ENCODE measurements at places on chromosomes 3 and 15.

- DNase-seq, result no peak
These were observed 749.9 kb downstream of the TBL1XR1 start for GRCh38 chr3:176447369-176447768.

DNA sequence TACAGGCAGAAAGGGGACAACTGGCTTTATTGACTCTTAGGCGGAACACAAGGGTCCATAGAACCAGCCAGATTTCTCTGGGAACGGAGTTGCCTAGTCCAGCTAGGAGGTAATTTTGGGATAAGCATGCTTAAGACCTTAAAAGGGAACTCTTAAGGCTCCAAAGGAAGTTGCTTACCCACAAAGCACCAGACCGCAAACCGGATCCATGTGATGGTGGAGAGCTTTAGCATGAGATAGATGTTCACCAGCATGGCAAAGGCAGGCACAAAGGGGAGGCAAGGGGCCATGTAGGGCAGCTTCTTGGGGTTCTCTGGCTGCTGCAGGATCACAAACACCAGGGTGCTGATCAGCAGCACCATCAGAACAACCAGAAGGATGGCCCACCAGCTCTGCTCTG, 61.4 kb downstream of the CLDN11 start:
- DNase-seq, result no peak

- no peak for DNase-seq
These were observed 57.3 kb downstream of the DIPK2A start for GRCh38 chr3:144028798-144029411.

DNA sequence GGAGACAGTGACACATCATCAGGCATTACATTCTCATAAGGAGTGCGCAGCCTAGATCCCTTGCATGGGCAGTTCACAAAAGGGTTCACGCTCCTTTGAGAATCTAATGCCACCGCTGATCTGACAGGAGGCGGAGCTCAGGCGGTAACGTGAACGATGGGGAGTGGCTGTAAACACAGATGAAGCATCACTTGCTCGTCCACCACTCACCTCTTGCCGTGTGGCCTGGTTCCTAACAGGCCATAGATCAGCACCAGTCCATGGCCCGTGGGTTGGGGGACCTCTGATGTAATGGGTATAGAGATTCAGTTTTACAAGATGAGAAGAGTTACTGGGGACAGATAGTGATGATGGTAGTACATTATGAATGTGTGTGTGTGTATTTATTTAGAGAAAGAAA, 63.0 kb downstream of the FRMD5 start:
- DNase-seq, result no peak

GRCh38 chr3:134485075-134485717, 589 bp downstream of the ANAPC13 start:
- no peak for DNase-seq

GRCh38 chr3:123337948-123338619, 110.8 kb downstream of the ADCY5 start:
- DNase-seq, result no peak

DNA sequence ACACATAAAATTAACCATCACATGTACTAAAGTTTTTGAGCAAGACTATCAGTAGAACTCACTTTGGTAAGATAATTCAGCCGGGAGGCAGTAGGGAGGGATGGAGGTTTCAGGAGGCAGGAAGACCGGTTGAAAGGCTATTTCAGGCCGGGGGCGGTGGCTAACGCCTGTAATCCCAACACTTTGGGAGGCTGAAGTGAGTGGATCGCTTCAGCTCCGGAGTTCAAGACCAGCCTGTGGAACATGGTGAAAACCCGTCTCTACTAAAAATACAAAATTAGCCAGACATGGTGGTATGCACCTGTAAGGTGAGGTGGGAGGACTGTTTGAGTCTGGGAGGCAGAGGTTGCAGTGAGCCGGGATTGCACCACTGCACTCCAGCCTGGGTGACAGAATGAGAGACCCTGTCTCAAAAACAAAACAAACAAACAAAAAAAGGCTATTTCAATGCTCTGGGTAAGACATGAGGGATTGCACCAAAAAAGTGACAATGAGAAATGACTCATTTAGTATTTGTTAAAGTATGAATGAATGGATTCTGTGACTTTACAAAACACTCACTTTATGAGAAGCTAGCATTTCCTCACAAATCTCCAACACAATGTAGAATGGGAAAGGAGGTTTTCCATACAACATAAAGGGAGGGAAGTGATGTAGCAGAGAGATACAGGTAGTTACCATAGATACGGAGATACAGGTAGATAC, 43.9 kb downstream of the SH3BP5 start:
- no peak for DNase-seq

- DNase-seq, result no peak
These were observed 59.8 kb upstream of the AADACL2 start for GRCh38 chr3:151673974-151674373.

DNA sequence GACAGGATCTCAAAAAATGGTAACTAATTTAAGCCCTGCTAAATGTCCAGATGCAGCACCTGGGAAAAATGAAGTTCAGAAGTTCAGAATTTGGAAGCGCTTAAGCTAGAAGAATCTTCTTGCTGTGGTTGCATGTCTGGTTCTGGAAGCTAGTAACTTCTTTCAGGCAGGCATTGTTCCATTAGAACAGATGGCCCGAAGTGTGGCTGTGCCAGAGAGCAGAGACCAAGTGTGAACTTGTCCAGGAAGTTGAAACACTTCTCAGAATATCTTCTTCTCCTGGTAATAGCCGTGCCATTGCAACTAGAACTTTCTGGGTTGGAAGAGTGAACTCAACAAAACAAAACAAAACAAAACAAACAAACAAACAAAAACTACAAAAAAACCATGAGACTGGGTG, 80.0 kb downstream of the MITF start:
- no peak for DNase-seq

- no peak for DNase-seq
These were observed 30.9 kb upstream of the ZNF148 start for GRCh38 chr3:125406070-125406469.

GRCh38 chr3:122893282-122893681, 98.4 kb downstream of the SLC49A4 start:
- DNase-seq, result no peak

- DNase-seq, result no peak
These were observed 523.6 kb upstream of the MCTP2 start for GRCh38 chr15:93707751-93708150.

DNA sequence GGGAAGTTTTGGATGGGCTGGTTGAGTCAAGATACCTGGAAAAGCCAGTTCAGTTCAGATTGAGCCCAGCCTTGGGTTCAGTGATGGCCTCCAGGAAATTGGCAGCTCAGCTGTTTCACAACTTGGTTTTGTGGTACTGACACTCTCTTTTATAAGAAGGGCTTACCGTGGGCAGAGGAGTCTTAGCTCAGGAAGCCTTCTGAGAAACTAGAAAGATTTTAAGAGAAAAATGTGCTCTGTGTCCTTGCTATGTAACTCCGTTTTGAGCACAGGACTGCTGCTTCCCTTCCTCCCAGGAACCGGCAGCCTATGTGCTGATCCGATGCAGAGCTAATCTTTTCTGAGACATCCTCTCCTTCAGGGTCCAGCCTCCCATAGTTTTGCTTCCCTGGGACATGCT, 46.6 kb upstream of the RASGRP1 start:
- no peak for DNase-seq

DNA sequence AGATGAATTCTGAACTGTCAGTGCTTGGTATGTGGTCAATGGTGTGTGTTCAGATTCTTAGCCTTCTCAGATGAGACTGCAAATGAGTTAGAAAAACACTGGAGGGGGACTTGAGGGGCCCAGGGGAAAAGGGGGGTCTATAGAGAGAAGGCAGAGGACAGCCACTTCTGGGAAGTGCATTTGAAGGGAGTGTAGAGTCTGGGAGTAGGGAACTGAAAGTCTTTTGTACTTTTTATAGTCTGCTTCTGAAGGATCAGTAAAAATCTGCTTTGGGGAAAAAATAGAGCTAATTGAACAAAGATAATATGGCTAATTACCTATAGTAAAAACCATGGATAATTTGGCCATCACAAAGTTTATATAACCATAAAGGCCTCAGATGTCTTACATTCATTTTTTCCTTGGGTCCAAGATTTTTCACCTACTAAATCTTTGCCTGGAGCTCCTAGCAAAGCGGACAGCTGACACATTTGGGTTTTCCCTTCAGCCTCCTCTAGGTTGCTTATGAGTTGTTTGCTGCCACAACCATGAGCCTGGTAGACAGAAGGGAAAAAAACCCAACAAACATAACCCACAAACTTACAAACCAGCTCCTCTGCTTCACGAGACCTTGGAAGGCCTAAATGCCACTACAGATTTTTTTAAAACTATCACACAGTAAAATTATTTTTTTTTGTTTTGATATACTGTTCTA, 48.8 kb downstream of the CD86 start:
- peak; percentile 13 for DNase-seq

DNA sequence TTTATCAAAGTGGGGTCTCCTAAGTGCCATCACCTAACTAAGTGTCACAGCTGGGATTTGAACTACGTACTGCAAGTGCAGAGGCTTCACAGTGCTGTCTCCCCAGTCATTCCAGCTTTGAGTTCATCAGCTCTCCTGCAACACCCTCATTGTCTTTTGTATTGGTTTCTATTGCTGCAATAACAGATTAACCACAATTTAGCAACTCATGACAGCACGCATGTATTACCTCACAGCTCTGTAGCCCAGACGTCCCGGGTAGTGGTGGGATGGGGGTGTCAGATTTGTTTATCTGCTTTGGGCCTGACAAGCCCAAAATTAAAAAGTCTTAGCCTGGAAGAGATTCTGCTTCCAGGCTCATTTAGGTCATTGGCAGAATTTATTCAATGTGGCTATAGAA, 220.5 kb upstream of the LRRN1 start:
- DNase-seq, result no peak

GRCh38 chr15:49083401-49084284, 37.4 kb upstream of the SECISBP2L start:
- DNase-seq, result no peak

GRCh38 chr3:2839876-2840275, 270.3 kb downstream of the IL5RA start:
- DNase-seq, result no peak

DNA sequence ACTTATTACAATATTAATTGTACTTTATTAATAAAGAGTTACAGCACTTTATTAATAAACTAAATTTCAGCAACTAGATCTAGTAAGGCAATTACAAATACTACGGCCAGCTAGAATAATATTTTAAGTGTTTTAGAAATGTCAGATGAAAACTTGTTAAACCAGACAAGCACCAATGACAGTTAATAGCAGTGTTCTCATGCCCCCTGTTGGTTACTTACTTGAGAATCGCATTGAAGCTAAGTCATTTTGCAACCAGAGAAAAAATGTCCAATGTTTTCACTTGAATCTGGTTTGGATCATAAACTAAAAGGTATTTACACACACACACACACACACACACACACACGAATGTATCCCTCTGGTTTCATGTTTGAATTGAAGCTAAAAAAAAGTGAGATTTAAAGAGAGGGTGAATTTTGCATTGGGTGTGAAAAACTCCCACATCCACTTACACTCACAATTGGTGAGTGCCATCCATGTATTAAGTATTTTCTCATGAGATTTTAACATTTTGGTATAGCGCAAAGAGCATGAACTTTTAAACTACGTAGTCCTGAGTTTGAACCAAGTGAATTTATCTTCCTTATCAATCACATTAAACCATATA, 347.7 kb downstream of the ZBBX start:
- DNase-seq, result no peak

DNA sequence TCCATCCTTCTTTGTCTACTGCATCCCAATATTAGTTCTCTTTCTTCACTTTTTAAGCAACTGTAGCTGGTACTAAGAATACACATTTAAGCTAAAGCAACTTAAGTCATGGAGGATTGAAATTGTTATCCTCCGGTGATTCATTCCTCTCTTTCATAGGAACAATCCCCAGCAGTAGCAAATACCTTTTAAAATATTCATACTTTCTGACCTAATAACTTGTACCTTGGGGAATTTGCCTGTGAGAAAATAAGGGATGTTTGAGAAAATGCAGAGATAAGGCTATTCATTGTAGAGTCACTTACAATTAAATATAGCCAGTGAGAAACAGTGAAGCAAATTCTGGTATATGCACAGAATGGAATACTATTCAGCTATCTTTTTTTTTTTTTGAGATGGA, 66.0 kb downstream of the VPS13C start:
- no peak for DNase-seq

Data from osteocyte (in vitro differentiated cells).